ENCODE measurements at places on chromosomes 3 and 15. TPM values are rescaled to one million over a fixed set of nuclear protein-coding genes. Genes with fewer than 3 reads are reported as not detected.

The EXD1 gene
- not detected for polyA plus RNA-seq

The FRMD5 gene
- polyA plus RNA-seq: 0.93 TPM

The ACKR2 gene
- 1.2 TPM for polyA plus RNA-seq

DNA sequence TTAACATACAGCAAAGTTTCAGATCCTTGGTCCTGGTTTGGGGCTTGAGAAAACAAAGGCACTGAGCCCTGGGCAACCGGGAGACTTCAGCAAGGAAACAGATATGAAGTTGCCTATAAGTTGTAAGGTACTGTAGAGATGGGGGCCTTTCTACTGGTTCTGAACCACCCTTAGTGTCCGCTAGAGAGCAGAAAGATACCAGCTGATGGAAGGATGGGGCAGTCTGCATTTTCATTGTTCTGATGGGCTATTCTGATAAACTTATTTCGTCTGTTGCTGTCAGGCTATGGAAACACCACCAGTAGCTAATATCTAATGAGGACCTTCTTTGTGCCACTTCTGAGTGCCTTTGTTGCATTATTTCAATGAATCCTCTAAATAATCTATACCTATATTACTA, 38.7 kb downstream of the FGD5 start:
- no peaks in the 10 kb centered on the region for H3K27me3 ChIP-seq
- H3K36me3 ChIP-seq: no peaks in the 10 kb centered on the region
- DNase-seq: no peak
- no peaks in the 10 kb centered on the region for H3K4me1 ChIP-seq

DNA sequence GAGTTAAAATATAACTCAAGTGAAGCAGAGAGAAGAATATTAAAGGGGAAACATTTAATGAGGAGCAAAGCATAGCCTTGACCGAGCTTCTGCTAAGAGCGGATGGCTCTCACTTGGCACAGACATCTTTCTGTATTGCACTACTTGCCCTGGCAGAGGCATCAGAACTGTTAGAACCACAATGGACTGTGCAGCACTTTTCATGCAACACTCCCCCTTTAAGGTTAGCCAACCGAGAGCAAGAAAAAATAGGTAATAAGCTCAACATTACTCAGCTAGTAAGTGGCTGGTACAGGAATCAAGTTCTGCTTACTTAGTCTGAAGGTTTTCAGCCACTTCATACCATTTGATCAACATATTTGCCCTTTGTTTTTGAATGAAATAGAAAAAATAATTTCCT, 33.7 kb downstream of the CRTC3 start:
- H3K27me3 ChIP-seq: no peaks in the 10 kb centered on the region
- H3K27ac ChIP-seq: peak overlapping the region; percentile 92
- H3K4me1 ChIP-seq: no peaks in the 10 kb centered on the region
- no peak overlapping the region for H3K4me3 ChIP-seq
- DNase-seq: no peak

All from sigmoid colon (tissue), 7 donors.